ENCODE measurements at places on chromosomes 2 and 18.

GRCh38 chr2:239401881-239402233 is 1.0 kb upstream of the HDAC4 start:
- DNase-seq, result no peak

- no peak for DNase-seq
These were observed 141.4 kb downstream of the SCG2 start for GRCh38 chr2:223460774-223461211.

- no peak for DNase-seq
These were observed 821 bp upstream of the EML6 start for GRCh38 chr2:54722641-54723040.

GRCh38 chr2:101864426-101864825 is 127.3 kb upstream of the IL1R2 start:
- DNase-seq, result no peak

DNA sequence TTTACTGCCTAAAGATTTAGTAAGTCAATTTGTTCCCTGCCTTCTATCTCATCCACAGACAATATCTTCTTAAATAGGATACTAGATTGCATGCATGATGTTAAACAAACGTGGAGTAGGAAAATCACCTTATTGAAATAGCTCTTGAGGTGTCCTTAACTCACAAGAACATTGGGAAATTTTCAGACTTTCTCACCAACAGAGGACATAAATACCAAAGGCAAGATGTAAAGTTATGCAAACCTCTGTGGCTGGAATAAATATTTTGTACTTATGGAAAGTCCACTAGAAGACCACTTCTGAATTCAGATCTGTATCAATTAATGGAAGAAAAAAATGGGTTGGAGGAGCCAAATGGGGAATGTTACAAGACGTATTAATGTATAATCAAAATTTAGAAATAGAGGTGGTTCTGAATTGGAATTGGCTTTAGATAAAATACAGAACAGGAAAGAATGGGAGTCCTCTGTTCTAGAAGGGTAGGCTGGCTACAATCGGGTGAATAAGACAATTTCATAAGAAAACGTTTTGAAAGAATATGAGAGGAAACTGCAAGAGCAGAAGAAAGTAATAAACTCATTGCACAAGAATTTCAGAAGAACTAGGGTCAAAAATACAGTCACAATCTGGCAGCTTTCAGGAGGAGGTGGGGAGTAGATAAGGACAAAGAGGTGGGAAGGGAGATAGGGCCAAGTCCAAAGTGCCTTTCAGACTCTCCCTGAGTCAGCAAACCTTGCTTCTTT is 69.3 kb upstream of the FN1 start:
- DNase-seq, result no peak

- no peak for DNase-seq
These were observed 33.3 kb downstream of the NDUFA10 start for GRCh38 chr2:239991689-239992314.

DNA sequence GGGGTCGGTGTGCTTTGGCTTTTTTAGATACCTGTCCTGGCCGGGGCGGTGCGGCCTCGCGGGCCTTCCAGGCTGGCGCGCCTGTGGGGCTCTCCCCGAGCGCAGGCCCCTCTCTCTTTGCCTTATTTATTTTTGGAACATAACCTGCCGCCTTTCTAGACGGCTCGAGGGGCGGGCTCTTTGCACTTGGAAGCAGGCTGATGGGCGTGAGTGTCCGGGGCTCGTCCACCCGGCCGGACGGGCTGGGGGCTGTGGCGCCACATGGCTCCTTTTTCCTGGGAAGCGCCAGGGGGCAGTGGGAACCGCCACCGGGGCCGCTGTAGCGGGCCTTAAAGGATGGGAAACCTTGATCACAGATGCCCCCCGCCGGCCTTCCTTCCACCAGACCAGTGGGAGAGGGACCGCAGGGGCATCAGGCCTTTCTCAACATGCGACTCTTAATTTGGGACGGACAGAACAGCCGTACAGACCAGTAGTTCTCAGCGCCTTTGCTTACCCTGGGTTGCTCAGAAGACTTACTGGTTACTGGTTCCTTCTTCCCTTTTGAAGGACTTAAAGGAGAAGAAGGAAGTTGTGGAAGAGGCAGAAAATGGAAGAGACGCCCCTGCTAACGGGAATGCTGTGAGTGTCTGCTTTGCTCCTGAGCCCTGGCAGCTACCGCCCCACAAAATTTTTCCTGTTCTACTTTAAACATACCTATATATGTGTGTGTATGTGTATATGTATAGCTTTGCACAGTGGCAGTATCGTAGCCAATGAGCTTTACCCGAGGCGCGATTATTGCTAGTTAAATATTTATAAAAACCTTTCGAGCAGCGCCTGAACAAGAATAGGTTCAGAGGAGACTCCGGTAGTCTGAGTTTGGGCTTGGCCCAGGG is 2.7 kb downstream of the PTMA start:
- no peak for DNase-seq

DNA sequence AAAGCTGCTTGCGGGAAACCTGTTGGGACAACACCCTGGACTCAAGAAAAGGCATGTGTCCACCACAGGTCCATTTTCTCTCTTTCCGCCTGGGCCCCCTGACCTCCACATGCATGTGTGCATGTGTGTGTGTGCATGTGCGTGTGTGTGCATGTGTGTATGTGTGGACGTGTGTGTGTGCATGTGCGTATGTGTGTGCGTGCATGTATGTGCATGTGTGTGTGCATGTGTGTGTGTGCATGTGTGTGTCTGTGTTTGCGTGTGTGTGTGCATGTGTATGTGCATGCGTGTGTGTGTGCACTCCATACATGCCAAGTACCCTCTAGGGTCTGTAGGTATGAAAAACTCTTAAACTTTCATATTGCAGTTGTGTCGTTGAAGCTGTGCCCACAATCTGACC is 16.3 kb downstream of the CAPN14 start:
- no peak for DNase-seq

DNA sequence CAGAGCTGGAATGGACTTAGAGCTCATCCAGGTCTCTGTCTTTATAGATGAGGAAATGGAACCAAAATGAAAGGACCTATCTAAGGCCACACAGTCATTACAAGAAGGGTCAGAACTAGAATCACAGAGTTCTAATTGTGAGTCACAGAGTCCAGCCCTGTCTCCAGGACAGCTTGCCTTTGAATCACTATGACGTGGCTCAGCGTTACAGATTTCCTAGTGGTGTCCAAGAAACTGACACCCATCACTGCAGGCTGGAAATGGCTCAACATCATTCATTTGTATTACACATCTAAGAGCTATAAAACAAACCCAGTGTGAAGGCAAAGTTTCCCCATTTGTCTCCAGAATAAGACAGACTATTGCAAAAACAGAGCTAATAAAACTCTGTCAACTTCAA is 164.3 kb upstream of the SIX2 start:
- no peak for DNase-seq

DNA sequence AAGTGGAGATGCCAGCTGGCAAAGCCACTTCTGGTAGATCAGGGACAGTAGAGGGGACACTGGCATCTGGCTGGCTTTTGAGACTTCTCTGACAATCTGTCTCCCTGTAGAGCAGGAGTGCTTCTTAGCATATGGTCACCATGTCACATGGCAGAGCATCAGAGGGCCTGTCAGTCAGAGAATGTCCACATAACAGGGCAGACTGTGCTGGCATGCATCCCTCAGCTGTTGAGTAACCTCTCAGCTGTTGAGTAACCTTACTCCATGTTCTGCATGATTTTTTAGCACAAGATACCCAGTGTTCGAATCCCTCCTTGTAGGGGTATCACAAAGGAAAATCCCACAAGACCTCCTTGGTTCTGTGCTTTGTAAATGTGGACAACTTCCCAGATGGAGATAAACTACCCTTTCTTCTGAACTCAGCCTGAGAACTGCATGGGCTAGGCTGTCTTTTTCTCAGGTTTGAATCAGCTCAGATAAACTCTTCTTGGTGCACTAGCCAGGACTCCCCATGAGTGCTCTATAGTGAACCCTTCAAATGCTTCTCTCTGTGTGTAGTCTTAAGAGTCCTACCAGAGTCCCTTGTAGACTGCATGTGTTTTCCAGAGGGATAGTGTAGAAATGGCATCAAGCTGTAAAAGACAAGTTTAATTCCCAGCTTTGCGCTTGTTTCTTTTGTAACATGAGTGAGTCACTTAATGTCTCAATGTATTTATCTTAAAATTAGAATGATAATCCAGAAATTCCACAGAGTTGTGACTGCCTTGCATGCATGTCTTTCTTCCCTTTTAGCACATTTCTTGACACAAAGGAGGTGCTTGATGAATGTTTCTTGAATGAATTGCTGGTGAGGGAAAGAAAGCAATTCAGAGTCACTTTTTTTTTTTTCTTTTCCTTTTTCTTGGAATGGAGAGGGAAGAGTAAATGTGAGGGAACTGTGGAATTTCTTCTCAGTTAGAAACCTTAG is 442.3 kb upstream of the HNMT start:
- DNase-seq, result no peak

DNA sequence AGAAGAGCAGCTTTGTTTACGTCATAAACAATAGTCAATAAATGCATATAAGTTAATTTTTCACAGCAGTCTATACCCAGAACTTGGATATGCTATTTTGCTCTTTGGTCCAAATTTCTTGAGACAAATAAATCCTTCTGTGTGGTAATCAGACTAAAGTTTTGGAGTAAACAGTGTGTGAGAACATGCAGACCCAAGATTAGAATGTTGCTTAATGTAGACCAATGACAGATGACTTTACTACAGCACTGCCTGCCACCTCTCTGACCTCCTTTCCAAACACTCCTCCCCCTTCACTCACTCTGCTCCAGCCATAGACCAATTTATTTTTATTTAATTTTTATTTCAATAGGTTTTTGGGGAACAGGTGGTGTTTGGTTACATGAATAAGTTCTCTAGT is 115.3 kb upstream of the TANK start:
- DNase-seq, result no peak

- no peak for DNase-seq
These were observed 117.7 kb downstream of the B3GNT2 start for GRCh38 chr2:62313449-62314227.

- DNase-seq, result no peak
These were observed 65.5 kb downstream of the ZNF516 start for GRCh38 chr18:76429262-76430126.
